ENCODE measurements at places on chromosomes 13 and 19. TPM values are rescaled to one million over a fixed set of nuclear protein-coding genes. Genes with fewer than 3 reads are reported as not detected.

The CEBPA gene
- total RNA-seq, result 0.66 TPM

The VSTM2B gene
- 16.6 TPM for total RNA-seq

The KLK11 gene
- total RNA-seq, result not detected

The PLEKHG2 gene
- total RNA-seq, result 205 TPM

The DNAAF3 gene
- 2.4 TPM for total RNA-seq

The PRR12 gene
- total RNA-seq, result 39.2 TPM

The SIGLEC8 gene
- not detected for total RNA-seq

The LGI4 gene
- 14.4 TPM for total RNA-seq

The CDX2 gene
- 1.1 TPM for total RNA-seq

The SH2D3A gene
- total RNA-seq, result 0.32 TPM

The MBD3L3 gene
- total RNA-seq, result 1.3 TPM

The NFIX gene
- 2.4 TPM for total RNA-seq

The PRR36 gene
- total RNA-seq, result 37.4 TPM

The ZNF799 gene
- 2.6 TPM for total RNA-seq

The BCAM gene
- total RNA-seq, result 47.1 TPM

The PNMA8A gene
- 14.1 TPM for total RNA-seq

The DACT3 gene
- 55.1 TPM for total RNA-seq

The PSG3 gene
- total RNA-seq, result not detected

The LHB gene
- total RNA-seq, result not detected

The PINLYP gene
- 0.96 TPM for total RNA-seq

The FCGBP gene
- total RNA-seq, result 0.49 TPM

The TMC4 gene
- total RNA-seq, result not detected

The CA11 gene
- total RNA-seq, result 7.8 TPM

The TEAD2 gene
- total RNA-seq, result 140 TPM

The POU4F1 gene
- 125 TPM for total RNA-seq

The SIGLEC10 gene
- not detected for total RNA-seq

The PLK5 gene
- total RNA-seq, result 0.69 TPM

The CD33 gene
- not detected for total RNA-seq

The ZNF550 gene
- 12.9 TPM for total RNA-seq

The CYP2A7 gene
- total RNA-seq, result not detected

The OR7D2 gene
- total RNA-seq, result not detected

The ASPDH gene
- total RNA-seq, result not detected

The SLC10A2 gene
- not detected for total RNA-seq

The ZNF625 gene
- 25.1 TPM for total RNA-seq

The EHD2 gene
- total RNA-seq, result 7.6 TPM

The OVOL3 gene
- total RNA-seq, result not detected

The DACH1 gene
- 110 TPM for total RNA-seq
